Smooth muscle cell of the coronary artery (primary cell): ENCODE measurements at places on chromosomes 16 and 17. TPM values are rescaled to one million over a fixed set of nuclear protein-coding genes. Genes with fewer than 3 reads are reported as not detected.

The CCL13 gene
- total RNA-seq: 2.0 TPM in 1 of 2 replicates, not detected in the other

The PTX4 gene
- total RNA-seq: not detected in 2 replicates

The METTL16 gene
- total RNA-seq: 7.3 and 9.4 TPM in 2 replicates

The SOX9 gene
- total RNA-seq: 0.94 and 3.3 TPM in 2 replicates

The TM4SF5 gene
- total RNA-seq: not detected in 2 replicates

The TEX2 gene
- 12.8 and 31.9 TPM in 2 replicates for total RNA-seq
